AG04449 (cell line): ENCODE measurements at places on chromosomes 2 and 18.

DNA sequence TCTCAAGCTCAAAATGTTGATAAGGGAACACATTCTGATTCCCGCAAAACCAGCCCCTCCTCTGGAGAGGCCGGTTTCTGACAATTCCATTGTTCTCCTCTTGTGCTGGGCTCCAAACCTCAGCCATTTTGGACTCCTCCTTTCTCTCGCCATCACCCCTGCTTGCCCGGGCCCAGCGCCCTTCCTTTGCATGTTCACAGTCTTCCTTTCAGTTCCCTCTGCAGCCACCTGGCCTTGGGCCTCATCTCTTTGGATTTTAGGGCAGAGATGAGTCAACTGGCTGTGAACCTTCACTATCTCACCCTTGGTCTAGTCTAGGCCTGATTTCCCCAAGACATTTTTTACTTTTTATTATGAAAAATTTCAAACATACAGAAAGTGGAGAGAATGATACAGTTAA, 155.9 kb upstream of the MAP3K20 start:
- DNase-seq: no peak

GRCh38 chr2:101400048-101400447, 12.7 kb upstream of the CREG2 start:
- DNase-seq: no peak

DNA sequence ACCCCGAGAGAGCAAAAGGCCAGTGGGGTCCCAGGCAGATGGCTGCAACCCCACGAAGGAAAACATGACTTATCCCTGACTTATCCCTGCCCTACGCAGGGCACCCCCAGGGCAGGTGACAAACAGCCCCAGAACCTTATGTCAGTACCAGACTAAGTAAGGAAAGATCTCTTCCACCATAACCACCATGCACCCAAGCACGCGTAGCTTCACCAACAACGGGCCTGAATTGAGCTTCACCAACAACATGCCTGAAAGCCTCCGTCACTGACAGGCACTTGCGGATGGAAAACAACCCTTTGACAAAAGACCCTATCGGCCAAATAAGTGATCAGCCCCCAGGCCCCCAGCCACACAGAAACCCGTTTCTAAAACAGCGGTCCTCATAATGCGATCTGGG, 34.1 kb downstream of the HDAC4 start:
- DNase-seq: no peak

DNA sequence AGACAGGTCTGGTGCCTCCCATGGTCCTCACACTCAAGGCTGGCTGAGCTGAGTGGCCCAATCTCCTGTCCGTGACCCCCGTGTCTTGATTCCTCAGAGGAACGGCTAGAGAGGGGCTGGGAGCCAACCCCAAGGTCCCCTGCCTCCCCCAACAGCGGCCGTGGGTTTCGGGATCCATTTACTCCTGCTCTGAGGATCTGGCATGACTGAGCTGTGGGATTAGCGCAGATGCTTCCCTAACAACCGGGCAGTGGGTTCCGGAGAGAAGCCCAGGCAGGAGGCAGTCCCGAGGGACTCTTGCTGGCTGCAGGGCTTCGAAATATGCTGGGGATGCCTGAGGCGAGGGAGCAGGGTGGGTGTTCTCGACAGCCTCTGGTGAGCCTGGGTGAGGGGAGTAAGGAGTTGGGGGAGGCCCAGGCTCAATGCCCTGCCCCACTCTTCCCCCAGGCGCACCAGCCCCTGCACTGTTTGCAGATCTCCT, 18.9 kb downstream of the GPR35 start:
- no peak for DNase-seq

DNA sequence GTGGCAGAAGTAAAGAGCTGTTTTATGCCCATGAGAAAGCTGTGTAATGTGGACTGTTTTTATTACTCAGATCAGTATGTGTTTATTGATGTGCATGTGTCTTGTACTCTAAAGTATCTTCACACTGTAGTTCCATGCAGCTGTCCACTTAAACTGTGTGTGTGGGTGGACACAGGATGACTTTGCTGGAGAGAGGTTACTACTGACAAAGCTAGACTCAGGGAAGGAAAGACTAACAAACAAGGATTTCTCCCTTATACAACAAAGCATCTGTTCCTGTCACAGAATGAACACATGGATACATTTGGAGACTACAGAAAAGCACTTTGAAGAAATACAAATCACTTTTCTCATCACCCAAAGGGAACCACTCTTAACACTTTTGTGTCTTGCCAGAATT, 10.0 kb downstream of the FHOD3 start:
- DNase-seq: no peak

- no peak for DNase-seq
These were observed 376.5 kb upstream of the KLHL29 start for GRCh38 chr2:23008440-23008839.

GRCh38 chr2:226300196-226300886, 499.3 kb downstream of the IRS1 start:
- no peak for DNase-seq

- DNase-seq: no peak
These were observed 60.6 kb upstream of the LYPD1 start for GRCh38 chr2:132730611-132731010.

- DNase-seq: no peak
These were observed 174.4 kb downstream of the RPIA start for GRCh38 chr2:88865801-88866371.

GRCh38 chr18:9095297-9096006, 7.0 kb upstream of the NDUFV2 start:
- no peak for DNase-seq

DNA sequence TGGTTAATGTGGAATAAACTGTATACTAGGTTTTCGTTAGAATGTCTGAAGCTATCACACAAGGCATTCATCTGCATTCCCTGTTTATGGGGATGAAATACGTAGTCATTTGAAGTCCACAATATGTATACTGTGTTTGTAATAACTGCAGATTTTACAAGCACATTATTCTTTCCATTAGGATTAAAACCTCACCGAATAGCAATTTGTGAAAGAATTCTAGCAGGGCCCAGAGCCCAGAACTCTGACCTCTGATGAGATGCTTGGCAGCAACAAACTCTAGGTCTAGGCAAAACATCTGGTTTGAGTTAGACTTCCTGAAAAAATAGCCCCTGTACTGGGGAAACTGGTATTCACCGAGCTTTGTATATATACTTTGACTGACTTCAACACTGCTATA, 158.2 kb downstream of the SRBD1 start:
- peak; percentile 84 for DNase-seq

DNA sequence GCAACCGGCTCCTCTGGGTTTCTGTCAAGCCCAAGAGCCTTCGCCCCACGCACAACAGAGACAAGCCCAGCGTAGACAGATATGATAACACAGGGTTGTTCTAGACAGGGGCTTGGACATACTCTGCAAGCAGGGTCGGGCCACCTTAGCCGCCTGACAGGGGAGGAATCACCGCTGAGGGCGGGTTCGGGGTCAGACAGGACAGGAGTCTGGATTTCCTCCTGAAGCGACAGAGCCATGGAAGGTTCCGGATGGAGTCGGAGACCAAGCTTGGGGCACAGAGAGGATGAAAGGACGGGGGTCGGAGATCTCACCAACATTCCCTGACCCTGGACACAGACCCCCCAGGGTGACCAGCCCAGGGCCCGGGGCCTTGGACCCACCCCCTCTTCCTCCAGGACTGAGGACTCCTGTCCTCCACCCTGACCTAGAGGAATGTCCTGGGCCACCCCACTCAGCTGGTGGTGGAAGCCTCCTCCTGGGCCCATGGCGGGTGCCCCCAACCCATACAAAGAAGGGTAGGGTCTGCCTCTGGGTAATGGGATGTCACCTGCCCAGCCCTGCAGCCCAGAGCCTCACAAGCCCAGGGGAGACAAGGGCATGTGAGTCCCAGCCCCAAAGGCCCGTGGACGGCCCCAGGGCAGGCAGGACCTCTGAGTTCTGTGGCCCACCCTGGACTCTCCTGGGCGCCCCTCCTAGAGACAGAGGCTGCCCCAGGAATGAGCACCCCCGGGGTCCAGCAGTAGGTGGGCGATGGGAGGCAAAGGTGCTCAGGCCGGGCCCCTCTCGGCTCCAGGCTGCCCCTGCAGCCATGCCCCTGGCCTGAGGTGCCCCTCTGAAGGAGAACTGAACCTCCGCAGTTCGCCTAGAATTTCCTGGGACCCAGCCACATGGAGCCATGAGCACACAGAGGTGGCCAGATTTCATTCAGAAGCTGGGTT, 44.1 kb upstream of the GPC1 start:
- DNase-seq: no peak

DNA sequence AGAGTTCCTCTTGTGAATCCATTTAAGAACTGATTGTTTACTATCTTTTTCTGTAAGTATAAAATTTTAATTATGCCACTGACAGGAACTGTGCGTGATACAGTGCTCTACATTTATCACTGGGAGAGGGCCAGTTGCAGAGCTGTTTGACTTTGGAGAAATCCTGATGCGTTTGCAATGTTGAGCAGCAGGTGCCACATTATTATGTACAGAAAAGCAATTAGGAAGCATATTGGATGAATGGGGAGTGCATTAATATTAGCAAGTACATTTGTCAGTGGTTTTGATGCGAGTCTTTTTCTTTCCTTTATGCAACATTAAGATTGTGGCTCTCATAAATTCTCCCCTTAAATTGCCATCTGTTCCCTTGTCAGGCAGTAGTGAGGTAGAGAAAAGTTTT, 302.3 kb upstream of the FANCL start:
- DNase-seq: no peak

- no peak for DNase-seq
These were observed 1.2 kb upstream of the C2orf72 start for GRCh38 chr2:231036131-231036530.

- DNase-seq: no peak
These were observed 20.5 kb downstream of the SNORC start for GRCh38 chr2:232890536-232890895.

- DNase-seq: peak; percentile 67
These were observed 15.8 kb upstream of the SELENOI start for GRCh38 chr2:26330114-26330549.

GRCh38 chr18:65372904-65373303, 377.9 kb upstream of the CDH7 start:
- no peak for DNase-seq

GRCh38 chr2:26561376-26561775, 79.8 kb downstream of the CIB4 start:
- no peak for DNase-seq
